ENCODE measurements at places on chromosomes 7 and 10.
A peak's percentile ranks its signal among the peaks of the same experiment; 100 is the strongest.

DNA sequence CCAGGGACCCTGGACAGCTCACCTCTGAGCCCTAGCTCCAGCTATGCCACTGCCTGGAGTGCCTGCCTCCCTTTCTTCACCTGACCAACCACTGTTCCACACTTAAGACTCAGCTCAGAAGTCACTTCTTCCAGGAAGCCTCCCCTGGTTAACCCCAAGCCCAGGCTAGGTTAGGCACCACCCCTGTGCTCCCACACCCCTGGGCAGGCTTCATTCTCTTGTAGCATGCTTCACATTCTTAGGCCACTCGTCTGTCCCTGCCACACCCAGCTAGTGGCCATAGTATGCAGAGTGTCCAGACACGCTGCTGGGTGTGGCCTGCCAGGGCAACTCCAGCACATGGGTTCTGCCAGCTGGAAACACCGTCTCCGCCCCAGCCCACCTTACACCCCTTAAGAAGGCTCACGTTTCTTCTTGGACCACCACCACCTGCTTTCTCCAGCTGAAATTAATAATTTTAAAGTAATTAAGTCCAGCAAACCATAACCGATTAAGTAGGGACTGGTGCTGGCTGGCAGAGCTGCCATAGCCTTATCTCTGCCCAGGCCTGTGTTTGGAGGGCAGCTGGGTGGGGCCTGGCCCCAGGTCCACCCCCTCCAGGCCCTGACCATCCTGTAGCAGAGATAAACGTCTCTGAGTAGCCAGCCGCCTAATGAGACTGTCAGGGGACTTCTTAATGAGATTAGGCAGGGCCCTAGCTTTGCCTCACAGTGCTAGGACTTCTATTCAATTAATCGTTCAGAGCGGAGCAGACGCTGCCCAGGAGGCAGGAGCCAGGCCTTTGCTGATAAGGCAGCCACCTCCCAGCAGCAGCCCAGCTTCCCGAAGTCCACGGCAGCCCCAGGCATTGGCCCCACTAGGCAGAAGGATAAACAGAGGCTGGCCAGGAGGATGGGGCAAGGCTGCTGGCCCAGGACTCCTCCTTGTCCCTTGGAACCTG is 20.5 kb downstream of the GRID1 start:
- DNase-seq = no peak

DNA sequence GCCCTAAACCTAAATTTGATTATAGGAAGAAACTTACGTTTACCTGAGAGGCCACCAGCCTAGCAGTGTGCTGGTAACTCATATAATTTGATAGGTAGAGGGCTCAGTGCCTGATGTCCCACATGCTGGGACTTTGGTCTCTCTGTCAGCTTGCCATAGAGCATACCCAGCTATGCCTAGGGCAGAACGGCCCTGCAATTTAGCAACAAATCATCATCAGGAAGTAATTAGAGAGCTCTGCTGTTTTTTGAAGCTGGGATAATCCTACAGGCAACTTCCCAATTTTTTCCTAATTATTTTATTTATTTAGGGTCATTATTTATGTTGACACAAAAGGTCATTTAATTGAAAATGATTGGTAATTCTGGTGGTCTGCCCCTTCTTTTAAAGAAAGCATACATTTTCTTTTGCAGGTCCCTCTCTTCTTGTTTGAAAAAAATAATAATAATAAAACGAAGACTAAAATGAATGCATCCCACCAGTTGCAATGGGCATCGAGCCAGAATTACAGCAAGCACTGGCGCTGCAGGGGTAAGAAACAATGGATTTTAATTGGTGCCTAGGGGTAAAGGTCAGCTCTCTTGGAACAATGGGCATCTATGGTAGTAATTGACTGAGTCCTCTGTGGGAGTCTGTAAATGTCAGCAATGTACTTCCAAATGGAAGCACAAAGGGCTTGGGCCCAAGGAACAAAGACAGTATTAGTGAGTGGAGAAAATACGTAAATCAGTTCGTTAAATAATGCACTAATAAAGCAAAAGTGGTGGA is 348.0 kb downstream of the SORCS1 start:
- no peak for DNase-seq

DNA sequence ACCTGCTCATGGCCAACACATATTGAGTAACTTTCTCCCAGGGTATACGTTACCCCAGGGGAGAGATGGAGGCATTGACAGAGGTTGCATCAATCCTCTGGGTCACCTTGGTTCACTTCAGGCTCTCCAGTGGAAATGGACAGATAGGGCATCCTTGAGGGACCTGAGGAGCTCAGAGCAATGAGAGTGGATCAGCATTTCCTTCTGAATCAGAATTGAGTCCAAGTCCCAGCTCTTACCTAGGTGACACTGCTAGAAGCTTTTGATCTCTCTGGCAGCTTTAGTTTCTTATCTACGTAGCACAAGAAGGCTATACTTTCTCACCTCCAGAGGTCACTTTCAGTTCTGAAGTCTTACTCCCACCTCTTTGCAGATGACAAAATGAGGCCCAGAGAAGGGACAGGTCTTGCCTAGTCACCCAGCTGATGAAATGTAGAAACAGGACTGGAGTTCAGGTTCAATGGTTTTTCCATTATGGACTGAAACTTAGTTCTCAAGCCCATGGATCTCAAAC is 35.2 kb downstream of the PANK1 start:
- DNase-seq = no peak

GRCh38 chr7:131021902-131022301 is 287.9 kb upstream of the KLF14 start:
- no peak for DNase-seq

GRCh38 chr7:137469191-137469811 is 125.8 kb upstream of the PTN start:
- DNase-seq = no peak

GRCh38 chr7:136523571-136523970 is 344.9 kb upstream of the CHRM2 start:
- DNase-seq = peak; percentile 36

DNA sequence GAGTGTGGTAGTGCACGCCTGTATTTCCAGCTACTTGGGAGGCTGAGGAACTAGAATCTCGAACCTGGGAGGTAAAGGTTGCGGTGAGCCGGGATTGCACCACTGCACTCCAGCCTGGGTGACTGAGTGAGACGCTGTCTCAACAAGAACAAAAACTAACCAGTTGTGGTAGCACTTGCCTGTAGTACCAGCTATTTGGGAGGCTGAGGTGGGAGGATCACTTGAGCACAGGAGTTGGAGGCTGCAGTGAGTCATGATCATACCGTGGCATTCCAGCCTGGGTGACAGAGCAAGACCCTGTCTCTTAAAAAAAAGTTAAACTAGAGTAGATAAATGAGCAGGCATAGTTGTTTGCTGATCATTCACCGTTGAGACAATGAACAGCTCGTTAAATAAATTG is 48.9 kb downstream of the CUX1 start:
- no peak for DNase-seq

- no peak for DNase-seq
Observed at GRCh38 chr10:44298713-44299112, 86.2 kb downstream of the CXCL12 start.

All from fibroblast of skin of left quadriceps (primary cell).